WERI-Rb-1 (cell line): ENCODE measurements at places on chromosomes 7 and 10.

DNA sequence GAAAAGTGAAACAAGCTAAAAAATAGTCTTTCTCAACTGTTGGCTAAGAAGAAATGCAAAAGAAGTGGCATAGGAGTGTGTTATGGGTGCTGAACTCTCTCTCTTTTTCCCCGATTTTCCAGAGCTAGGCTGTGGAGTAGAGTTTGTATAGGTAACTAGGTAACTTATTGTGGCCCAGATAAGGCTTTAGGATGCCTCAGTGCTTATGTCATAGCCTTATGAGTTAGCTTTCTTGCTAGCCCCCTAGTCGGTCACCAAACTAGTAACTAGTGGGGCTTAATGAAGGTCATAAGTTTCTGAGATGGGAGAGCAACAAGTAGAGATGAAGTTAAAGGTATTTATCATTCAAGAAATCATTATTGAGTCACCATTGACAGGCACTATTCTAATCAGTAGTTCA lies 32.4 kb downstream of the BPGM start:
- DNase-seq = no peak

- no peak for DNase-seq
These were observed 57.8 kb downstream of the CYP51A1 start for GRCh38 chr7:92076509-92076908.

DNA sequence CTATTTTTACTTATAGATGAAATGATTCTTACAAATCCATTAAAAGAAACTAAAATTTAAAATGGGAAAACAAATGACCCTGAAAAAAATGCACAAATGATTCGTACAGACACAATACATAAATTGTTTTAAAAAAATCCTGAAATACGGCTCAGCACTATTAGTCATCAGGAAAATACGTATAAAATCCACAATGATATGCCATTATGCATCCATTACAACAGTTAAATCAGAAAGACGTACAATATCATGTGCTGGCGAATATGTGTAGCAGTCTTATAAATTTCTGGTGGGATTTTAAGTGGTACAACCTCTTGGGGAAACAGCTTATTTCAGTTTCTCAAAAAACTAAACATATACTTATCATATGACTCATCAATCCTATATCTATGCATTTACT lies 600.1 kb upstream of the STEAP1 start:
- DNase-seq = no peak

- DNase-seq = no peak
These were observed 26.9 kb downstream of the CCDC3 start for GRCh38 chr10:12974491-12975199.

GRCh38 chr10:5666841-5667630 lies 641 bp upstream of the ASB13 start:
- no peak for DNase-seq
